ENCODE measurements at places on chromosomes 13 and 19.

DNA sequence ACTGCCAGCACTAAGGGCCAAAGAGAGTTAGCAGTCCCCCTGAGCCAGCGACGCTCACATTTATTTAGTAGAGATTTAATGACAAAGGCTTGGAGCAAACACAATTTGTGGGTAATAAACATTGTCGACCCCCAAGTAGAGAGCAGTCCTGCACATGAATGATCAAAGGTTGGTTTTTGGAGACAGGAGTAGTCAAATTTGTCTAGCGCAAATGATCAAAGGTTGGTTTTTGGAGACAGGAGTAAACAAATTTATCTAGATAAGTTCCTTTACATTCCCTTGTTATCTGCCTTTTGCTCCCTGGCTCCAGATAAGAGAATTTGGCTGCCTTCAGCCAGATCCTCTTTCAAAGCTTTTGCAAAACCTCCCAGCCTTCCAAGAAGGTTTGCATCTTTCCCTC lies 26.9 kb downstream of the METTL21C start:
- DNase-seq = no peak

GRCh38 chr13:110713642-110713952 lies at the start of gene ING1:
TSS of gene ING1 (plus strand) at chr13:110713700. CDS start at chr13:110714150, 450 bp downstream.
- no peak for DNase-seq

- DNase-seq = no peak
These were observed 5.9 kb downstream of the EFNB2 start for GRCh38 chr13:106529415-106530170.

- DNase-seq = no peak
These were observed 4.0 kb upstream of the TSPAN16 start for GRCh38 chr19:11291991-11292390.

GRCh38 chr19:50209131-50209530 lies 5.7 kb downstream of the MYH14 start:
- no peak for DNase-seq

DNA sequence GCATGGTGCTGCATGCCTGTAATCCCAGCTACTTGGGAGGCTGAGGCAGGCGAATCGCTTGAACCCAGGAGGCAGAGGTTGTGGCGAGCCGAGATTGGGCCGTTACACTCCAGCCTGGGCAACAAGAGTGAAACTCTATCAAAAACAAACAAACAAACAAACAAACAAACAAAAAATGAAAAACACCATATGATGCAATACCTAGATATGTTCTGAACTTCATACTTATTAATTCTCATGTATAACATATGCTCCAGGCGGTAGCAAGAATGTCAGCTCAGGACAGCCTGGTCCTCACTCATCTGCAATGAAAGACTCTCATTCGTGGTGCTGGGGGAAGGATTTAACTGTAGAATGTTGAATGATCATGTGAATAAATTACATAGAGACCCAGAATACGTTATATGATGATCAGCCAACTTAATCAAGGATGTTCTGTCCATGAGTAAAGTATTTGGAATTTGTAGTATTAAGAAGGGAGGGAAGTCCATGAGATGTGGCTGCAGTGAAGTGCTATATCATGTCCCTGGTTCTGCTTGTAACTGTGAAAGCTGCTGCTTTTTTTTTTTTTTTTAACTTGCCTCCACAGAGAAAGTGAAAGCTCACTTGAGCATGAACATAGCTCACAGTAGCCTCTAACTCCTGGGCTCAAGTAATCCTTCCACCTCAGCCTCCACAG lies 206.8 kb downstream of the UQCRFS1 start:
- DNase-seq = no peak

DNA sequence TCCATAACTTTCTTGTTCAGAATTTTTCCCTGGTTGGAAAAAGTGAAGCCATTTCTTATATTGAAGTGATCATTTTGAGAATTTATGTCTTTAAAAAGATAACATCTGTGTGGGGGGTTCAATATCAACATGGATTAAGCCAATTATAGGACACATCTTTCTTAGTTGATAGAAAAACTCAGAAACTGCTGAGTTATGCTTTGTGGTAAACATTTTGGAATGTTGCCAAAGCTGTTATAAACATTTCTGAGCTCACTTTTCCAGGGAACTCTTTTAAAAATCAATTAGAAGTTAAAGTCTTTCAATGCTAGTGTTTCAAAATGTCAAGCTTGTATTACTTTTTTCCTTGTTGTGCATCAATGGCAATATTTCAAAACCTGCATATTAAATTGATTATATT lies 248.8 kb downstream of the DACH1 start:
- no peak for DNase-seq
